ENCODE measurements at places on chromosomes 12 and 14. TPM values are rescaled to one million over a fixed set of nuclear protein-coding genes. Genes with fewer than 3 reads are reported as not detected.

- peaks cover 14% of the 10 kb centered on the region for H3K36me3 ChIP-seq
- peak overlapping the region; percentile 82 for H3K4me3 ChIP-seq
- H3K27me3 ChIP-seq, result no peaks in the 10 kb centered on the region
- DNase-seq, result peak; percentile 92
- peaks cover 6% of the 10 kb centered on the region for H3K4me1 ChIP-seq
Measured at GRCh38 chr12:6961695-6962284, 8.7 kb downstream of the PHB2 start.

GRCh38 chr12:96500693-96501092 lies 11.3 kb downstream of the CFAP54 start:
- no peaks in the 10 kb centered on the region for H3K27me3 ChIP-seq
- H3K4me1 ChIP-seq, result no peaks in the 10 kb centered on the region
- H3K27ac ChIP-seq, result no peak overlapping the region
- DNase-seq, result no peak
- H3K4me3 ChIP-seq, result no peak overlapping the region

DNA sequence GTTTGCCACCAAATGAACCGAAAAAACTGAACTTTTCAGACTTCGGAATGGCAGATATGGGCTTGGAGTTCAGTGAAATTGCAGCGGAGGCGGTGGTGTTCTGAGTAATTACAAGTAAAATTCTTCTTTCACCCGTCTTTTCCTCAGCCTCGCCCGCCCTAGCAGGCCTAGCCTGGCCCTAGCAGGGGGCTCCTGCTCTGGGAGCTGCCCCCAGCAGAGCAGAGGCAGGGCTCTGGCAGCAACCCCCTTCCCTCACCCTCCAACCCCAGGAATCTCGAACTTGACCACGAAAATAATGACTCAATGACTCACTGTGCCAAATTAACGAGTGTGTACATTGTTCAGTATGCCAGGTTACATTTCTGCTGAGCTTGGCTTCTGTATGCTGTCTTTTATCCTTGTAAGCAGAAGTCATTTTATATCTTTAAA lies 1.1 kb downstream of the PAPLN start:
- peaks cover 20% of the 10 kb centered on the region for H3K27me3 ChIP-seq
- H3K4me1 ChIP-seq, result peaks cover 4% of the 10 kb centered on the region

Gene TOGARAM1
- 9.6 TPM for total RNA-seq

GRCh38 chr14:75905147-75905904 lies 76.5 kb downstream of the TGFB3 start:
- no peaks in the 10 kb centered on the region for H3K4me1 ChIP-seq
- no peak overlapping the region for H3K27ac ChIP-seq
- no peak overlapping the region for H3K4me3 ChIP-seq
- H3K36me3 ChIP-seq, result no peaks in the 10 kb centered on the region

GRCh38 chr12:67468549-67469245 lies 179.8 kb upstream of the DYRK2 start:
- DNase-seq, result no peak
- H3K4me1 ChIP-seq, result peaks cover 3% of the 10 kb centered on the region
- H3K36me3 ChIP-seq, result no peaks in the 10 kb centered on the region
- no peaks in the 10 kb centered on the region for H3K27me3 ChIP-seq

- H3K4me3 ChIP-seq, result no peak overlapping the region
- no peak overlapping the region for H3K27ac ChIP-seq
- H3K27me3 ChIP-seq, result no peaks in the 10 kb centered on the region
- H3K4me1 ChIP-seq, result no peaks in the 10 kb centered on the region
- no peak for DNase-seq
Measured at GRCh38 chr12:109165599-109165998, 49.2 kb downstream of the ACACB start.

GRCh38 chr12:72578327-72578726 lies 306.2 kb downstream of the TRHDE start:
- DNase-seq, result no peak
- H3K27ac ChIP-seq, result no peak overlapping the region
- no peaks in the 10 kb centered on the region for H3K4me1 ChIP-seq
- H3K27me3 ChIP-seq, result no peaks in the 10 kb centered on the region
- no peaks in the 10 kb centered on the region for H3K36me3 ChIP-seq
- H3K4me3 ChIP-seq, result no peak overlapping the region

Gene RIC8B
- 23.8 TPM for total RNA-seq

DNA sequence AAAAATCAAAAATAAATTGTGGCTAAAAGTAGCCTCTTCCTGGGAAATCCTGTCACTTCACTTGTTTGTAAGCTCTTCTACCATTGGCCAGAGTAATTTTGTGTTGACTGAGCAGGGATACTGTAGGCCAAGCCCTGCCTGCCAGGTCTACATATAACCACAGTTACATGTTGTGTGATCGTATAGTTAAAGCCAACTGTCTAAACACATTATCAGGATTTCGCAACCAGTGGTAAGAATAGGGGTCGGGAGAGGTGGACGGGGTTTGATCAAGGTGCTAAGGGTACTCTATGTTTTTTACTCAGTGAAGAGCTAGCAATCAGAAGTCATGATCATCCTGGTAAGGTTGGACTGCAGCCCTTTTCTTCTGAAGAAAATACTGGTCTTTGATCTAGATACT lies 13.4 kb downstream of the ANKRD13A start:
- H3K27ac ChIP-seq, result no peak overlapping the region
- H3K4me3 ChIP-seq, result no peak overlapping the region
- peaks cover 2% of the 10 kb centered on the region for H3K36me3 ChIP-seq
- H3K4me1 ChIP-seq, result no peaks in the 10 kb centered on the region
- DNase-seq, result no peak

Data from H9 (cell line).